A549 treated with ZK216348 at 1 μM for 4 hours (cell line): ENCODE measurements at places on chromosomes 1 and 21. TPM values are rescaled to one million over a fixed set of nuclear protein-coding genes. Genes with fewer than 3 reads are reported as not detected.

Gene LRRC71
- total RNA-seq, result 0.12 to 0.24 TPM (median 0.15 TPM) in 5 replicates

Gene RNPEP
- 76.3 to 91.5 TPM (median 86.8 TPM) in 5 replicates for total RNA-seq

Gene NPL
- total RNA-seq, result 0.67 to 1.6 TPM (median 0.75 TPM) in 5 replicates

Gene PRMT6
- total RNA-seq, result not detected in 5 replicates

Gene CGN
- total RNA-seq, result 1.6 to 2.9 TPM (median 2.0 TPM) in 5 replicates

Gene LENEP
- total RNA-seq, result not detected in 5 replicates

Gene MAP10
- 0.52 to 1.3 TPM (median 0.92 TPM) in 5 replicates for total RNA-seq
